NCI-H1436 (cell line): ENCODE measurements at places on chromosomes 1 and 21.

DNA sequence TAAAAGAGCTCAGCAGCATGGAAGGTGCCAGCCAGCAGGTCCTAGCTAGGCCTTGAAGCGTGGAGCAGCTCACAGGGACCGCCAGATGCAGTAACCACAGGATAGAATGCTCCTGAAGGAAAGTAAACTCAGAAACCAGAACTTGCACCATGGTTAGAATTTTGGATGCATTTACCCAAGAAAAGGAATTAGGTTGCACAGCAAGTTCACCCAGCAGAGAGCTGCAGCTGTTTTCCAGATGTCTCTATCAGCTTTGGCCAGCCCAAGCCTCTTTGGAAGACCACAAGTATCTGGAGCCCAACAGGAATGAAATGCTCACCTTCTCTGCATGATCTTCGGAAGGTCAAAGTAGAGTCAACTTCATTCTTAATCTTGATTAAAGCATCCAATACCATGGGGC, 21.0 kb upstream of the ATP13A2 start:
- DNase-seq, result no peak

DNA sequence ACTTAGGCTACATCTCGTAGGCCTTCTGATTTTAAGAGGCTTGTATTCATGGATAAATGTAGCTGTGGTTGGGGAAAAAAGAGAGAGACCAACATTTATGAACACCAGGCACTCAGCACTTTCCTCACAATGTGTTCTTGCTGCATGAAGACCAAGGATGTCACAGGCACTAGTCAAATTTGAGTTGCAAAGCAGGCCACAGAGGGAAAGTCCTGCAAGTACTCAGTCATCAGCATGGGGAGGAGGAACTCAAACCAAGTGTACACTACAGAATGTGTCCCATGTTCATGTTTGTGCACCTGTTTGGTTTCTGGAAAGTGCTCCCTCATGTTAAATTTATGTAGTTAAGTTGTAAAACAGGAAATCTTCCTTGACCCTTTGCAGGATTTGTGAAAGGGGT, 8.7 kb upstream of the MAP3K7CL start:
- no peak for DNase-seq

DNA sequence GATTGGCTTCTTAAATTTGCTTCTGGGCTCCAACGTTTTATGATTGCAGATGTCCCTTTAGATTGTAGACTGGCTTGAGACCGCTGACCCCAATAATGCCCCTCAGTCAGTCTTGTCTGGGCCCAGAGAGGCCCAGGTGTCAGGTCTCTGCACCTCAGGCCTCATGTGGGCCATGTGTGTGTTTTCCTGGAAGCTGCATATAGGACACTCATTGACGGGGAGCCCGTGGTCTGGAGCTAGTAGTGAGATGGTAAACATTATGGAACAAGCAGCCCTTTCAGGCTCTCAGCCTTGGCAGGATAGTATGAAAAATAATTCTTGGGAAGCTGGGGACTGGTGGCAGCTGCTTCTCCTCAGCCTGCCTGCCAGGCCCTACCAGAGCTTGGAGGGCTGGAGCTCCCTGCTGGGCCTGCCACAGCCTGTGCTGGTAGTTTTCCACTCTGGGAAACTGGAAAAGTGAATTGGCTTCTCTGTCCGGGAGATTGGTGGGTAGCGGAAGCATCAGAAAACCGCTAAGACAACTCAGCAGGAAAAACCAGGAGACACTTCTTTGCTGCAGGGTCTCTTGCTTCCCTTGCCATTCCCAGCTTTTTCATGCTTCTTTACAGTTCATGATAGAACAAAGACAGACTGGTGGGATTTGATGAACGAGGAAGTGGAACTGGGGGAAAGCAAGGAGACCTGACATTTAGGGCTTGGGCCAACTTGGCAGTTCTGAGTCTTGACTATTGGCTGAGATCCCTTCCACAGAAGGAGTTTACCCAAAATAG, 57.8 kb upstream of the HSD17B7 start:
- DNase-seq, result no peak

DNA sequence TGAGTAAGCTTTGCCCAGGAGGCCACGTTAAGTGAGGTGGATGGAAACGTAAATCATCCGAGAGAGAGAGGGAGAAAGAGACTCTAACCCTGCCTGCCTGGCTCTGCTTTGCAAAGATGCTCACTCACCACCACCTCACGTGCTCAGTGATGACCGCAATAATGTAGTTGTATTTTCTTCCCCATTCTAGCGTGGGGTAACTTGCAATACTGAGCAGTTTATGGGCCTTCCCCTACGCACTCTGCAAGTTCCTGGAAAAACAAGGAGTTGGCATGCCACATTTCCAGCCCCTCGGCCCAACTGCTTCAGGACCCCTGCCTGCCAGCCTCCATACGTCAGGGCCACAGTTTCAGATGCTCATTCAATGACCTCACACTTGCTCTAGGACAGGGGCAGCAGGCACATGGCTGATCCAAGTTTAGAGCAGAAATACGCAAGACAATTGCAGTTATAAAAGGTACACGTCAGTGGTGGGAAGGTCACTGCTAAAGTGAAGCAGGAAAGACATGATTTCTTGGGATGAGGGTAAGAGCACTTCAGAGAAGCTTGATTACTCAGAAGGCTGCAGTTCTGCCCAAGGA, 112.5 kb upstream of the RAB4A start:
- no peak for DNase-seq

GRCh38 chr21:38264571-38264970, 7.8 kb downstream of the KCNJ15 start:
- DNase-seq, result no peak

DNA sequence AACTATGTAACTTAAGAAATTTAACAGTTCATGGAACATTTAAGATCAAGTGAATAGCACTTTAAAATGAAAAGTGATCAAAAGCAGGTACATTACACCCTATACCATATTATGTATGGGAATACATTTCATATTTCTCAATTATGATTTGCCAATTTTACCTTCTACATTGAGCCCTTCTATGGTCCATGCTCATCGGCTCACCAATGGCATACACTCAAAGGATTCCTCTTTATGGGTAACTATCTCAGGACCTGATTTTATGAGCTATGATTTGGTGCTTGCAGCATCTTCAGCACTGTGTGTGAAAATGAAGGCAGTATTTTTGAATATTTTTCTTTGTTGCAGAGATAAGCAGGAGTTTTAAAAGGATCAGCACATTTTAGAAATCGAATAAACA, 33.5 kb downstream of the FUBP1 start:
- DNase-seq, result no peak

DNA sequence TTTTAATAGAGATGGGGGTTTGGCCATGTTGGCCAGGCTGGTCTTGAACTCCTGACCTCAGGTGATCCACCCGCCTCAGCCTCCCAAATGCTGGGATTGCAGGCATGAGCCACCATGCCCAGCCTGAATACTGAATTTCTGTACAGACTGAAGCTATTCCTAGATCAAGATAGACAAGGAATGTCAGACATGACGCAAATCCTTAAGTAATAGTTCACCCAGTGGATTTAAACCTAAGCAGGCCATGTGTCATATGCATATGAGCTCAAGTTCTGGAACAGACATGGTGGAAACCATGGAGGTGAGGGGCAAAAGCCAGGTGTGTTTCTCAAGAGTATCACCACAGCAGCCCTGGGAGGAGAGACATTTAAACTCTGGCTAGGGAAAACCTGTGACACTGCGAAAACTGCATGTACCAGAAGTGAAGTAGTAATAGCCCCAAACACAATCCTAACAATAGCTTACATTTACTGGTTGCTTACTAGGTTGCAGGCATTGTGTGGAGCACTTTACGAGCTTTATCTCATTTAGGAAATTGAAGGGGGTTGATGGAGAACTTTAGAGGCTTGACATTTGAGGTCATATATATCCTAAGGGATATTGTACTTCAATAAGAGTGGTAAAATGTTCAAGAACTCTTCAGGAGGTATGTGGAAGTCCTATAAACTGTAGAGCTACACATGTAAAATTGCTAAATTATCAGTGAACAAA, 31.7 kb upstream of the MAN1A2 start:
- no peak for DNase-seq

DNA sequence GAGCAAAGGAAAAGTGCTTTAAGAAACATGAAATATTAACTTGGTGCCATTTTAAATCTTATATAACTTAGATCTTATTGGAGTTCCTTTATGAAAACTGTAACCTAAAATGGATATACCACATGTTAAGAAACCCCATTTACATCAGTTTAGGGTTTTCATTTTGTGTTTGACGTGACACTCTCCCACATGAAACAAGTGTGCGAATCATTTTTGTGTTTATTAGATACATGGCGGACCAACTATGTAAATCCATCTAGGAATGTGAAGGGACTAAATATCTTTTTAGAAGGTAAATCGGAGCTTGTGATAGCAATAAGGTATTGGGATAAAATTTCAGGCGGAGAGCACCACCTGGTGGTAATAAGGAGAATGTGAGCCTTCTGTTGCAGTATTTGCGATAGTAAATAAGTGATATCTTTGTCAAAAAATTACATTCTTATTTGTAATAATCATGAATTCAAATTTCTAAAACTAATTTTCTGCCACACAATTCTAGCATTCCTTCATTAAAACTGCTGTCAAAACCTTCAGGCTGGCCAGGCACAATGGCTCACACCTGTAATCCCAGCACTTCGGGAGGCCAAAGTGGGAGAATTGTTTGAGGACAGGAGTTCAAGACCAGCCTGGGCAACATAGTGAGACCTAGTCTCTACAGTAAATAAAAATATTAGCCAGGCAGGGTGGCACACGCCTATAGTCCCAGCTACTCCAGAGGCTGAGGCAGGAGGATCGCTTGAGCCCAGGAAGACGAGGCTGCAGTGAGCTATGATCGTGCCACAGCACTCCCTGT, 31.3 kb downstream of the SMAP2 start:
- peak; percentile 31 for DNase-seq

DNA sequence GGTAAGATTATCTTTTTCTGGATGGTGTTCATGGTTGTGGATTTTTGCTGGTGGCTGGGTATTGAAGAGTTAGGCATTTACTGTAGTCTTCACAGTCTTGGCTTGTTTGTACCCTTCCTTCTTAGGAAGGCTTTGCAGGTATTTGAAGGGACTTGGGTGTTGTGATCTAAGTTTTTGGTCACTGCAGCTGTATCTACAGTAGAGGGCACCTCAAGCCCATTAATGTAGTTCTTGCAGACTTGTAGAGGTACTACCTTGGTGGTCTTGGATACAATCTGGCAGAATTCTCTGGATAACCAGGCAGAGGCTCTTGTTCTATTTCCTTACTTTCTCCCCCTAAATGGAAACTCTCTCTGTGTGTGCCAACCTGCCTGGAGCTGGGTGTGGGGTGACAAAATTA, 155.8 kb upstream of the BRINP3 start:
- no peak for DNase-seq

DNA sequence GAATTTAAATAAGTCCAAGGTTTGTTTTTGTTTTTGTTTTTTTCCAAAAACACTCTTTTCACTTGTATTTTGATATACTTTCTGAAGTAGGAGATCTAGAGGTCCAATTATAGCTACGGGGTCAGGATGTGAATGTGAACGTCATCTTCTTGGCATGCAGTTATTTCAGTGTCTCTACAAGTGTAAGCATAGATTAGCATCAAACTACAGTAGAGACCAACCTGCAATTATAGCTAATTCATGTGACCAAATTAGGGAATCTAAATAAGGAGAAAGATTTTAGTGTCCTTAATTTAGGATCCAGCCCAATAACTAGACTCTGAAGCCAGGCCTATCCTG, 107.3 kb upstream of the PALMD start:
- no peak for DNase-seq

DNA sequence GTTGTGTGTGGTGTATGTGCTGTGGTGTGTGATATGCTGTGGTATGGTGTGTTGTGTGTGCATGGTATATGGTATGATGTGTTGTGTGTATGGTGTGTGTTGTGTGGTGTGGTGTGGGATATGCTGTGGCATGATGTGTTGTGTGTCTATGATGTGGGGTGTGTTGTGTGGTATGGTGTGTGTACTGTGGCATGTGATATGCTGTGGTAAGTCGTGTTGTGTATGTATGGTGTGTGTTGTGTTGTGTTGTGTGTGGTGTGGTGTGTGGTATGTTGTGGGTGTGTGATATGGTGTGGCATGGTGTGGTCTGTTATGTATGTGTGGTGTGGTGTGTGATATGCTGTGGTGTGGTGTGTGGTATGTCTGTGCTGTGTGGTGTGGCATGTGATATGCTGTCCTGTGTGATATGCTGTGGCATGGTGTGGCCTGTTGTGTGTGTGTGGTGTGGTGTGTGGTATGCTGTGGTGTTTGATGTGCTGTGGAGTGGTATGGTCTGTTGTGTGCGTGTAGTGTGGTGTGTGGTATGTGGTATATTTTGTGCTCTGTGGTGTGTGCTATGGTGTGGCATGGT, 318.0 kb downstream of the PTPRU start:
- DNase-seq, result no peak

- DNase-seq, result no peak
Measured at GRCh38 chr1:4698911-4699310, 44.5 kb downstream of the AJAP1 start.

DNA sequence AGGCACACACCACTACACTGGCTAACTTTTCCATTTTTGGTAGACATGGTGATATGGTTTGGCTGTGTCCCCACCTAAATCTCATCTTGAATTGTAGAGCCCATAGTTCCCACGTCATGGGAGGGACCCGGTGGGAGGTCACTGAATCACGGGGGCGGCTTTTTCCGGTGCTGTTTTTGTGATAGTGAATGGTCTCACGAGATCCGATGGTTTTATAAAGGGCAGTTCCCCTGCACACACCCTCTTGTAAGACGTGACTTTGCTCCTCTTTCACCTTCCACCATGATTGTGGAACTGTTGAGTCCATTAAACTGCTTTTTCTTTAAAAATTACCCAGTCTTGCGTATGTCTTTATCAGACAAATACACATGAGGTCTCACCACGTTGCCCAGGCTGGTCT, 1.3 kb upstream of the FTCD start:
- no peak for DNase-seq

DNA sequence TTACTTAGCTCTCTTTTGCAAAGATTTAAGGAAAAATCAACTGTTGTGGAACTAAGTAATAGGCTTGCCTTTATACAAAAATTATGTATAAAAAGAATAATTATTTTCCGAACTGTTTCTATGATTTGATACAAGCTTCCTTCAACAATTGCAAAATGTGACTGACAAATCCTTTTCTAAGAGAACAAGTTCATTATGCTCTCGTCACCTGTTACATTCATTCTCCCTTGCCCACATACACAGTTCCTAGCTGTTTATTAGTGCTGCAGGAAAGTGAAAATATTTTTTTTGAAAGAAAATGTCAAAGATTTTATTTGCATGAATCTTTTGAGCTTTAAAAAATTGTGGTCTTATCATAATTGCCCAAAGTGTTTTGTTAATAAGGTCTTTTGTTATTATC, 466.2 kb downstream of the USP25 start:
- DNase-seq, result no peak

DNA sequence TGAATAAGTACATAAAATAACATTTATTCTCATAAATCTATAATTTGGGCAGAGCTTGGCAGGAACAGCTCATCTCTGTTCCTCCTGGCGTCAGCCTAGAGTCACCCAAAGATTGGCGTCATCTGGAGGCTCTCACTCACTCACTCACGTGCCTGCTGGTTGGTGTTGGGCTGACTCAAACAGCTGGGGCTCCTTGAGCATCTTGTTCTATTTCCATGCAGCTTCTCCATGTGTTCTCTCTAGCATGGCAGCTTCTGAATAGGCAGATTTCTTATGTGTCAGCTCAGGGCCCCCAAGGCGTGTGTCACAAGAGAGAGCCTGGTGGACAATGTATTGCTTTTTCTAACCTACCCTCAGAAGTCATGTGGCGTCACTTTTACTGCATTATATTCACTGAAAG, 70.6 kb upstream of the RAB3GAP2 start:
- DNase-seq, result no peak
